GM23248 (cell line): ENCODE measurements at places on chromosomes 13 and 19.

- no peak overlapping the region for H3K27ac ChIP-seq
- H3K36me3 ChIP-seq = no peaks in the 10 kb centered on the region
- no peak overlapping the region for H3K4me3 ChIP-seq
- DNase-seq = no peak
- peaks cover 20% of the 10 kb centered on the region; the same call in 1 of the 2 replicates for H3K4me1 ChIP-seq
Measured at GRCh38 chr13:84651705-84652104, 769.4 kb upstream of the SLITRK1 start.

DNA sequence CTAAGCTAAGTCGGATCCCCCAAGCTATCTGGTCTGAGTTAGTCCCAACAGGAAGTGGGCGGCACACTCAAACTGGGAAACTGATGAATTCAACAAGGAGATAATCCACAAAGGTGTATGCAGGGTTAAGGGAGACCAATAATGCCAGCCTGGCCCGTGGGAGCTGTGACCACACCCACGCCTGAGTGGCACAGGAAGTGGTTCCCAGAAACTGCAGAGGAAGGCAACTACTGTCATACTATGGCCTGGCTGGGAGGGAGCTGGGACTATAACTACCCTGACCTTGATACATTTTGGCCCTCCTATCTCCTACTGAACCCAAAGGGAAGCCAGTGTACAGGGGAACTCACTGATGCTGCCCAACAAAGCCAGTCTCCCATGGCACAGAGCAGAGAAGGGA is 85.5 kb upstream of the TDRD3 start:
- no peak overlapping the region for H3K4me3 ChIP-seq
- DNase-seq = no peak
- H3K36me3 ChIP-seq = no peaks in the 10 kb centered on the region
- H3K4me1 ChIP-seq = no peaks in the 10 kb centered on the region

DNA sequence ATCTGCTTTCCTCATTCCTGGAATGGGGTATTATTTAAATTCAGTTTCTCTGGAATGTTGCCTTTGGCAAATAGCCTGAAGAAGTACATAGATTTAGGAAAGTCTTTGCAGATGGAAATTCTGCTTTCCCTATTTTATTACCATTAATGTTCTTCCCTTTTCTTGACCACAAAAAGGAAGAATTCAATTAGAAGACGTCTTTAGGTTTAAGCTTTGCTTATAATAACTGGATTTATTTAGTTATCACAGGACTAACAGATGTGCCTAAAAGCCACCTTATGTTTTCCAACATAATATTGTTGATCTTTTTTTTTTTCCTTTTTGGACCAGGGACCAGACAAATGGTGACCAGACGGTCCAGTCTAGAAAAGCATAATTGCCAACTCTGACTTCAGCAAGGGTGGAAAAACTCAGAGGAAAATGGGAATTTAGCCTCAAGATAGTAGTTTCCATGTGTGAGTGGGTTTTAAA is 210.1 kb upstream of the SPRY2 start:
- no peak overlapping the region for H3K27ac ChIP-seq
- H3K4me3 ChIP-seq = no peak overlapping the region
- no peaks in the 10 kb centered on the region for H3K36me3 ChIP-seq
- no peaks in the 10 kb centered on the region for H3K4me1 ChIP-seq

DNA sequence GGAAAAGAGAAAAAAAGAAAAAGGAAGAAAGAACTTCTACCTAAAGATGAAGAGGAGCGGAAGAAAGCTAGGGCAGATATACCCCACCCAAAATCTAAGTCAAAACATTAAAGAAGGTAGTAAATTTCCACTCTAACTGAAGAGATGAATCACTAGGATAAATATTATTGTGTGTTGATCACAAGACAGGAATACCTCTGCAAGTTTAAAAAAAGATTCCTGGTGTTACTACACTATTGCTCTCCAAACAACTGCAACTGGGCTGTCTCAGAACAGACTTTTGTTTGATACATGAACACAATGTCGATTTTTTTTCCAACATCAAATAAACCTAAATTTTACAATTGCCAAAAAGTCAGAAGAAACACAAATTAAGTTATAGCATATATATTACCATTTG is 6.8 kb downstream of the HSPH1 start:
- peaks cover 64% of the 10 kb centered on the region for H3K36me3 ChIP-seq
- H3K27ac ChIP-seq = no peak overlapping the region
- H3K27me3 ChIP-seq = no peaks in the 10 kb centered on the region
- no peak overlapping the region for H3K4me3 ChIP-seq

DNA sequence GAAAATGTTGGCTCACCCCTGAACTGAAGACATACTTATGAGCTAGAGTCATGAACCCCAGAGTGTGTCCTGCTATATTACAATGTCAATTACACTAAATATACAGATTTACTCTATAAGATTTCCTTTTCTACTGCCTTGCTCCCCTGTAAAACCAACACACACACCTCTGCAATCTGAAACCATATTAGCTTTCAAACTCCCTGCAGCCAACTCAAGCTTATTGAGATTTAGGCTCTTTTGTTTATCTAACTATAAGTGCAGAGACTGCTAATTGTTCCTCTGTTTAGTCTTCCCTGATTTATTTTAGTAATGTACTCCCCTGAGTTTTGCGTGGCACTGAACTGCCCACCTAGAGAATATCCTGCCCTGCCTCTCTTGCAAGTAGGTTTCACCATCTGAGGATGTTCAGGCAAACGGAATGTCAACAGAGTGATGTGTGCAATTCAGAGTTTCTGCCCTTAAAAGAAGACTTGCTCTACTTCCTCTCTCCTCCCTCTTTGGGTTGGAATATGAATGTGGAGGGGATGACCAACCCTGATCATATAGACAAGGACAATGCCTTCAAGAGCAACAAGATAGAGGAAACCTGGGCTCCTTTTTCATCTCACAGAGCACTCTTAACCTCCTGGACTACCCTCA is 22.3 kb downstream of the FAM216B start:
- no peak overlapping the region for H3K27ac ChIP-seq
- peak; percentile 53 for DNase-seq
- no peaks in the 10 kb centered on the region for H3K36me3 ChIP-seq

- no peak overlapping the region for H3K4me3 ChIP-seq
- no peak for DNase-seq
- no peaks in the 10 kb centered on the region for H3K27me3 ChIP-seq
- H3K27ac ChIP-seq = no peak overlapping the region
- H3K4me1 ChIP-seq = no peaks in the 10 kb centered on the region
Measured at GRCh38 chr13:67277581-67277980, 47.4 kb upstream of the PCDH9 start.

- no peaks in the 10 kb centered on the region for H3K4me1 ChIP-seq
- no peaks in the 10 kb centered on the region for H3K36me3 ChIP-seq
- no peak within 1 kb of the TSS for H3K27ac ChIP-seq
- peaks cover 12% of the 10 kb centered on the region; the same call in 1 of the 2 replicates for H3K27me3 ChIP-seq
- H3K4me3 ChIP-seq = no peak within 1 kb of the TSS
Measured at GRCh38 chr19:14061751-14062557, at the start of gene PALM3. TSS of gene PALM3 (minus strand) at chr19:14062076. CDS start at chr19:14061980, 96 bp downstream.
